ENCODE measurements at places on chromosomes 16 and 17.

DNA sequence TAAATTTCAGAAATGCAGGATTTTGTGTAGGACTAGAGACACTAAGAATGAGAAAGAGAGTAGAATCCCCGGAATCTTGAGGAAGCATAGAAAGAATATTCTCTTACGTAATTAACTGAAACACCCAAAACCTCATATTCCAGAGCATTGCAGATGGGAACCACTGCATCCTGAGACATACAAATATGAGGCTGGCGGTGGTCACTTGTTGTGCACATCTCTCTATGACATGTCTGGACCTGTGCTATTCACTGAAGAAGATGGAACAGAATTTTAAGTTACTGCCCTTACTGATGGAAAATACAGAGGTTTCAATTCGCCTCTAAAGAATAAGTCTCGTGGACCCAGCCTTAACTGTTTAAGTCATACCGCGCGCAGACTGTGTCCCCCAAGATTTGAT is 806 bp downstream of the RAD51C start:
- DNase-seq, result no peak

GRCh38 chr17:49997773-49998703 is 3.0 kb upstream of the DLX3 start:
- DNase-seq, result peak; percentile 85

DNA sequence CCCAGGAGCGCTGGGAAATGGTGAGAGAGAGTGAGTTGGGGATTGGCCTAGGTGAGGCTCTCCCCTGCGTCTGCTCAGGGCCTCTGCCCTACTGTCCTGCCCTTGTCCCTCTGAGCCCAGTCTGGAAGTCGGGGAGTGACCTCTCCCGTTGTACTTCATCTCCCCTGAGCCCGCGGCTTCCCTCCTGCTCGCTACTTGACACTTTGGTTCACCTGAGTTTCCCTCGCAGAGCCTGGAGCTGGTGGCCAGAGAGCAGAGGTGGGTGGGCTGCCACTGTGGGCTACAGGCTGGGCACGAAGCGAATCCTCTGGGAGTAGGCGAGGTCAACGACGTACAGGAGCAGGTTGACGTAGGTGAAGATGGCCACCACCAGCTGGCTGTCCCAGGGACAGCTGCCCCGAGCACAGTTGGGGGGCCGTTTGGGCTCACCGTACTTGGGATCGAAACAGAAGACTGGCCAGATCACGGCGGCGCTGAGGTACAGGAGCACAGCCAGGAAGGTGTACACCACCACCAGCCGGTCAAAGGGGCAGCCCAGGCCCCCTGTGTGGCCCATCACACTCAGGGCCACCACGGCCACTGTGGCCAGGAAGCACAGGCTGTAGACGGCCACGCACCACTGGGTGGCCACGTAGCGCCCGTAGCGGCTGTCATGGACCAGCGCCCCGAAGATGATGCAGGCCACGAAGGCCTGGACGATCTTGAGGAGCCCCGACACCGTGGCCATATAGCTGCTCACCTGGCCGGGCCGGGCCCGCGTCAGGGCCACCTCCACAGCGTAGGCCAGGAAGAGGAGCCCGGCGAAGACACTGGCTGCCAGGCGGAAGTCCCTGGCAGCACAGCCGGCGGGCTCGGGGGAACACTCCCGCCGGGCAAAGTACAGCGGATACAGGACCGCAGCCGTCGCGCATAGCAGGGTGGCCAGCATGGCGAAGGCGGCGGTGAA is 3.7 kb upstream of the PYCR1 start:
- DNase-seq, result no peak

- DNase-seq, result no peak
Measured at GRCh38 chr17:81002013-81002384, 10.4 kb downstream of the CHMP6 start.

DNA sequence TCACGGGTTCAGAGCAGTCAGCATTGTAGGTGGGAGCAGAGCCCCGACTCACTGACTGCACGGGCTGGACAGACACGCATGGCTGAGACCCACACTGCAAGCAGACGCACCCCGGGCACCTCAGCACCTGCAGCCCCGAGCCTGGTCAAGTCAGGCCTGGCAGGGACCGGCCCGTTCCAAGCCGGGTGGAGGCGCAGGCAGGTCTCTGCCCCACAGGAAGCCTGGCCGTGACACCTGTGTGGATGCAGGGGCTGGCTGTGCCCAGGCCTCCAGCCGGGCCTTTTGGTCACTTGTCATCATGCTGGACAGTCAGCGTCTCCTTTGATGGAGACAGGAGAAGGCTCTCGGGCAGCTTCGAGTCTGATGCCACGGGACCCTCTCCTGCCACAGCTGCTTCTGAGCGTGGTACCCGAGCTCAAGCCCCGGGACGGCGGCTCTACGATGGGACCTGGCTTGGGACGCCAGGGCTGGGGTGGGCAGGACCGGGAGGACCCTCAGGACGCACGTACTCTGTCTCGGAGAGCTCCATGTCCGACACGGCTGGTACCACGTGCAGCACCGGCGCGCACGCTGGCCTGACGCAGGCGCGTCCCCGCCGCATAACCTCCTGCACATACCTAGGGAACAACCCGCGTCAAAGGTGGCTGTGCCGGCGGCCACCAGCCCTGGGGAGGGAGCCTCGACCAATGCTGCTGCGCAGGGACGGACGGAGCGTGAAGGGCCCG is 7.9 kb downstream of the PDIA2 start:
- no peak for DNase-seq

- DNase-seq, result no peak
Measured at GRCh38 chr17:66643815-66644710, 190.9 kb upstream of the CACNG5 start.

DNA sequence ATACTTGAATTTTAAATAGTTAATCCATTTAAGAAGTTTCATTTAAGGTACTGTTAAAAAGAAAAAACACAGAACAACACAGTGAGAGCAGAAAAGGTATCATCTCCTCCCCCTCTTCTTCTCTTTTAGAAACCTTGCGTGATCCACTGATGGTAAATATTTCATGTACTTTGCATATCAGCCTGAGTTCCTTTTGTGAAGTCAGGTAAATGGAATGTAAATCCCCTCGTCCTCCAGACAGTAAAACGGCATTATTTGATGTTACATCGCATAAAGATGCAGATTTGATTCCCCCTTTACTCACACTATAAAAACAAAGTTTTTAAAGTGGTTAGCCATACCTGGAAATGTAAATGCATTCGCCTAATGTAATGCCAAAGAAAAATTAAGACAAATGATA is 234.4 kb downstream of the WWOX start:
- DNase-seq, result no peak

DNA sequence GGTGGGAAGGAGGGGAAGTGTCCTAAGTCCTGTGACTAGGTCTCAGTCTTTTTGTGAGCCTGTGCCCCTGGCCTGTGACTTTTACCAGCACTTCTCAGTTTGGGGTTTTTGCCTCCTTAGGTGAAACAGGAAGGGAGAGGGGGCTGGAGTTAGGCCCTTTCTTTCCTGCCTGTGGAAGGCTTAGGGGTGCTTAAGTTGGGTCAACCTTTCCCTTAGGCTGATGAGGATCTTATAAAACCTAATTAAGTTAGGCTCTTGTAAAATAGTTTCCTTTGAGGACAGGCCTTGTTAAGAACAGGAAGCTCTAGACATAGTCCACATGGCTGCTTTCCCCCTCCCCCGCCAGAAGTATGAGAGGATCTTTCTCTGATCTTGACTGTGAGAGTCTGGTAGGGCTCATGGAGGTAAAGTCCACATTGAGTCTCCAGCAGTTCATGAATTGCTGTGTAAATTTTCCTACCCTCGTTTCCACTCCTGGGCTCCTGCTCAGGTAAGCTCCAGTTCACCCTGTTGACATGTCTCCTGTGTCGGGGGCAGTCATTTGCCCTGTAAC is 17.0 kb upstream of the DNASE1 start:
- DNase-seq, result no peak

- no peak for DNase-seq
Measured at GRCh38 chr16:11263737-11264136, 5.4 kb downstream of the TNP2 start.

DNA sequence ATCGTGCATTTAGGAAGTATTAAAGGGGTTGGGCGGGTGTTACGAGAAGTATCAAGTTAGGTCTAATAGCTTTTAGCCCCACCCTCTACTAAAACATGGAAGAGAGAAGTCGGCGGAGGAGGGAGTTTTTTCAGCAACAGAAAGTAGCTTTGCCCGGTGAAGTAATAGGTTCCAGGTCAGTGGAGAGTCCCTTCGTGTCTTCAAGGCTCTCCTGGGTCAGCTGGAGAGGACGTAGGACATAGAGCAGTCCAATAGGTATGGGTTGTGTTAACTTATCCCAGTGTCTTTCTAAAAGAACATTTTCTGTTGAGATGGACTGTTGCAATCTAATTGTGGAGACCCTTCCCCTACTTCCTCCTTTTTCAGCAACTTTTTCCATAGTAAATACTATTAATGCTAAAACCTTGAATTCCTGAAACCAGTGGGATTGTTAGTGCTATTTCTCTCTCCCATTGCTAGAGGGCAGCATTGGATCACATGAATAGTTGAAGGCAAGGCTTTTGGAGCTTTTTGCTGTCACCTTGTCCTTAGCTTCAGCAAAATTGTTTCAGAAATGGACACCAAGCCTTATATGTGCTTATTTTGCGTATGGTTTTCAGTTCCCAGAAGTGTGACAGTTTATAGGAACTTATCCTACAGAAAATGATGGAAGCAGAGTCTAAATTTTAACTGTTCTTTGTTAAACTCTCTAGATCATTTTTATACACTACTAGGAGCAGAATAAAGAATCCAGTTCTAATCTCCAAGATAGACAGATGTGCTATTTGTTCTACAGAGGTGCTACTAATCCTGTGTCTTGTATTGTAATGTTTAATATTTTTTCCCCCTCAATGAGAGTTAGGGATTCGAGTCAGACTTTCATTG is 38.4 kb downstream of the UTP18 start:
- DNase-seq, result peak; percentile 5

DNA sequence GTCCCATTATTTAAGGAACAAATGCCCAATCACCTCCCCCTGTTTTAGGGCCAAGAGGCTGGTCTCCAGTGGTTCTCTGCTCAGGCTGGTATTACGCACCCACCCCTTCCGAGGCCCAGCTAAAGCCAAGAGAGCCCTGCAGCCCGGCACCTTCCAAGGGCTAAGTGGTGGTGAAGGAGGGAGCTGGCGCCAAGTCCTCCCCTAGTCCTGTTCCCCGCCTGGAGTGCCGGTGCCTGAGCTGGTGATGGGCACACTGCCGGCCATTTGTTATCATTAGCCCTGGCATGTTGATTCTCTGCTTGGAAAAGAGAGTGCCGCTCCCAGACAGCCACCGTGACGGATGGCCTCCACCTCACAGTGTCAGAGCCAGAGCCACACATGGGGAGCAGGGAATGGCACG is 31.9 kb downstream of the GRIN2C start:
- DNase-seq, result no peak

- peak; percentile 59 for DNase-seq
Measured at GRCh38 chr17:74431568-74432423, at the start of gene GPRC5C. GPRC5C (plus strand) TSS chr17:74432088; CDS start chr17:74439777, 7,689 bp downstream.
